Stomach (tissue), 19 donors: ENCODE measurements at places on chromosomes 16 and 17. TPM values are rescaled to one million over a fixed set of nuclear protein-coding genes. Genes with fewer than 3 reads are reported as not detected.

FOXL1 gene
- not detected for total RNA-seq

DNA sequence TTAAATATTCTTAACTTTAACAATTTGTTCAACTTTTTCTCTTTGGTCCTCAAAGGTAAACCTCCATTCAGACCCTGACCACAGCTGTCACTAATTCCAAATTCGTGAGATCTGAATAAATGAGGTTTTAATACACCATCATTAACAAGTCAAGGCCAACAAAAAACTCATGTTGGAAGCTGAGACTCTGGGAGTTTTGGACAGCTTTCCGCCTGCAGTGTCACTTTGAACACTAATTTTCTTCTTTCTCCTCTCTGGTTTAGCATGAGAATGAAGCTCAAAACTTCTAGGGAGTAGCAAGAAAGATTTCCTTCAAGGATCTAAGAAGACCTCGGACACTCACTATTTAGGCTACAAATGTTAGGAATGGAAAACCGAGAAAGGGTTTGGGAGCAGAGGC lies 32.7 kb upstream of the DNAH9 start:
- DNase-seq, result no peak

KPNA2 gene
- 5.4 TPM for total RNA-seq

DNA sequence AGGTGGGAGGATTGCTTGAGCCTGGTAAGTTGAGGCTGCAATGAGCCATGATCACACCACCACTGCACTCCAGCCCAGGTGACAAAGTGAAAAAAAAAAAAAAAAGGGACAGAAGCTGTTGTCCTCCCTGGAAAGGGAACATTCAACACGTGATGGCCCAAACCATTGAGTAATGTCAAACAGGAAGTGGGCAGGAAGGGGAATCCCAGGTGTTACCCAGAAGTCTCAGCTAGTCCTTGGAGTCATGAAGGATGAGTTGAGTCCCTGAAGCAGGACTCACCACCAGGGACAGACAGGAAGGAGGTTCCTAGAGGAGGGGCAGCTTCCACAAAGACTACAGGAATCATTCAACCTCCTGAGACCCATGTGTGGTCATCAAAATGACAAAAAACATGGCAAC lies 19.8 kb upstream of the CMIP start:
- no peak for DNase-seq

DNA sequence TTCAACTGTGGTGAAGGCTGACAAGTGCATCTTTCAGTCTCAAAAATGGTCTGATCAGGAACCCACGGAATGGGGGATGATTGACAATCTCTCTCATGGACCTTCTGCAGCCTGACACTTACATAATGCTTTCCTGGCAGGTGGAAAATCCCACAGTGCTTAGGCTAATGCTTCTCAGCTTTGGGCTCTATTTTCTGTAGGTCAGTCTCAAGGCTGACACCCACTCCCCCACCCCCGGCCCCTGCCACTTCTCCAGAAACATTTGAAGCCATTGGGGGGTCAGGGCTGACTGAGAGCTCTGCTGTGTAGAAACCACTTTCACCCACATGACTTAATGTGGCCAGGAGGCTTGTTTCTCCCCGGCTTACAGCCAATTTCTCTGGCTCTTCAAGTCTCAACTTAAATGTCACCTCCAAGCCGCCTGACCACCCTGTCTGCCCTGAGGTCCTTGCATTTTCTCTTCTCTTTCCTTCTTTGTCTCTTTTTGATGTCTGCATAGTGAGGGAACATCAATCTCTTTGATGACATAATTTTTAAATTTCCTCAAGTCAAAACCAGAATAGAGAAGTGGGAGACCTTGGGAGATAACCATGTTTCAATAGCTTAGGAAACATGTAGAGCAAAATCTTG lies 16.7 kb upstream of the IRF8 start:
- no peak for DNase-seq

DNA sequence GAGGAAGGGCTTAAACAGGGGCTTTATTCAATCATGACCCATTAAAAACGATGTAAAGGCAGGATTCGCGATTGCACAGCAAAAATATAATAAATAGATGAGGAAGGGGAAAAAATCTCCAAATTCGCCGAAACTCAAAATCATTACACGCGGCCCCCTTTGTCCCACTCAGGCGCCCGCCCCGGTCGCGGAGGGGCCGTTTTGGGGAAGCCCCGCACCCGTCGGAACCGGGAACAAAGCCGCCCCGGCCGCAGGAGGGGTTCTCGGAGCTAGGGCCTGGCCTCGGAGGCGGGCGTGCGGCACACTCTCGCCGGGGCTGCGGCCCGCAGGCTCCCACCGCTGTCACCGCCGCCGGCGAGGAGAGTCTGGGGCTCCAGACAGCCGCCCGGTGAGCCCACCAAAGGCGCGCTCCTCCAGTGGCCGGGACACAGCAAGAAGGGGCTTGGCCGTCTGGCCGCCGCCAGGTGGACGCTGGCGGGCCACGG lies 521 bp downstream of the C16orf87 start:
- peak; percentile 71 for DNase-seq

DNA sequence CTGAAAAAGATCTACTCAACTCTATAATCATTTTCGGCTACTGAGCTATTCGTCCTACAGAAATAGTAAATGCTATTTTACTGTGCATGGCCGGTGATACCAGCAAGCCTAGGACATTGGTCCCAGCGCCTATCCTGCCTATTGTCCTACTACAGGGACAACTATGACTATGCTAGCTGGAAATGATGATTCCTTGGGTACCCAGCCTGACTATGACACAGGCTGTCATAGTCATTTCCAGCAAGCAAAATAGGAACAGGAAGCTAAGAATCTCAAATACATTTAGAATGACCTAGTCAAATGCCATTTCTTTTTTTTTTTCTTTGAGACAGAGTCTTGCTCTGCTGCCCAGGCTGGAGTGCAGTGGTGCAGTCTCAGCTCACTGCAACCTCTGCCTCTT lies 33.7 kb upstream of the HSBP1 start:
- no peak for DNase-seq
